ENCODE measurements at places on chromosomes 2 and 18.

GRCh38 chr2:214987261-214987660, 151.2 kb downstream of the ABCA12 start:
- DNase-seq = no peak

DNA sequence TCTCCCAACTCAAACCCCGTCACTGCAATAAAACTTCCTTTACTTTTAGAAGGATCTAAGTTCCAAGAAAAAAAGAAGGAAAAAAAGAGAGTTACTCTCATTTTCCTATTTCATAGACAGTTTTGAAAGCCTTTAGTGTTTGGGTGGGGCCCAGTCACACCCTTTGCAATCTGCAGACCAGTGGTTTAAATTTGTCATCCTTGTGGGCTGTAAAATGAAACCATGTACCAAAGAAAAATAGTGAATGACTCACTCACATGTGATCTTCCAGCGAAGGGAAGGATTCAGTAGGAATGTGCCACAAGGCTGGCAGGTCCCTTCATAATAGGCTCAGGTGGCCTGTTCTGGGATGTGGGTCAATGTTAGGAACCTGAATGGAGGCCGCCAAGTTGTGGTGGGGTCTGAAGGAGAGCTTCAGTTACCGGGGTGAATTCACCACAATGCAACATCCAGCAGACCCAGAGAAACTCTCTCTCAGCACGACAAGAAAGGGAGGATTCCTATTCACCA, 28.3 kb downstream of the ANXA4 start:
- no peak for DNase-seq

- no peak for DNase-seq
These were observed 524.1 kb downstream of the PLCL1 start for GRCh38 chr2:198328454-198328853.

- DNase-seq = no peak
These were observed 66.8 kb downstream of the PDE11A start for GRCh38 chr2:178005756-178006155.

DNA sequence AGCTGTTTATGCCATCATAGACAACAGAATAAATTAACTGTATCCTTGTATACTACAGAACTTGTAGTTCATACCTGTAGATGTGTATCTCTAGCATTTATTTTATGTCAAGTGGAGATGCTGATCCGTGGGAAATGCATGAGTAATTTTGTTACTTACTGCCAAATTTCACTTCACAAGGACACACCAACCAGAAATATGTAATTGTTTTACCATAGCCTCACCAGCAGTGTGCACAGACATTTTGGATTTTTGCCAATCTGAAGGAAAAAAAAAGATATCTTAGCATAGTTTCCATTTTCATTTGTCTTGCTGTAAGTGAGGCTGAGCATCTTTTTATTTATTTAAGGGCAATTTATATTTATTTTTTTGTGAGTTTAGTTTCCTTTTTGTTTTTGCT, 265.1 kb upstream of the OSR1 start:
- no peak for DNase-seq

- no peak for DNase-seq
These were observed 6.3 kb downstream of the KIAA2012 start for GRCh38 chr2:202079310-202079709.

DNA sequence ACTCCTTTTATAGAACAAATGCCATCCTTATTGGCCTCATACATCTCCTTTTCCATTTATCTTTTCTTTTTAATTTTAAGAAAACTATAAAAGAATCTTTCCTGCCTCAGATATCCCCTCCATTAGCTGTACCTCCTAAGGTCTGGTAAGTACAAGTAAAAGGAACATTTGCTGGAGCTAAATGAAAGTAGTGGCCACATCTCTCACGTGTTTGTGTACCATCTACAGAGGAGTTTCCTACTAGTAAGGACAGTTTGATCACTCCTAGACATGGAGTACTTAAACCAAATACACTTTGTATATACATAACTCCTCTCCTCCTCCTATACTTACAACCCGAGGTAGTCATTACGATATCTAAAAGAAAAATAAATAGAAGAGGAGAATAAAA, 504.8 kb downstream of the LRRTM4 start:
- DNase-seq = no peak

DNA sequence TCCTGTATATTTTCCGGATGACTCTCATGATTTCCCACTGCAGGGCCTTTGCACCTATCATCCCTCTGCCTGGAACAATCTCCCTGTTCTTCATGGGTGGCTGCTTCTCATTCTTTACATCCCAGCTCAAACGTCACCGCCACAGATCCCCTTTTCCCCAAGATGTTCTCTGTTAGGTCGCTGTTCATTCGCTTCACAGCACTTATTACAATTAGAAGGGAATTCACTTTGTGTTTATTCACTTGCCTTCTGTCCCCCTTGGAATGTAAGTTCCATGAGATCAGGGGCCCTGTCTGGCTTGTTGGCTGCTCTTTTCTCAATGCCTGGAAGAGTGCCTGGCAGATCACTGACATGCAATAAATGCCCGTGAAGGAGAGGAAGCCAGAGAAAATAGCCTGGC, 106.7 kb downstream of the FOXI3 start:
- DNase-seq = no peak

DNA sequence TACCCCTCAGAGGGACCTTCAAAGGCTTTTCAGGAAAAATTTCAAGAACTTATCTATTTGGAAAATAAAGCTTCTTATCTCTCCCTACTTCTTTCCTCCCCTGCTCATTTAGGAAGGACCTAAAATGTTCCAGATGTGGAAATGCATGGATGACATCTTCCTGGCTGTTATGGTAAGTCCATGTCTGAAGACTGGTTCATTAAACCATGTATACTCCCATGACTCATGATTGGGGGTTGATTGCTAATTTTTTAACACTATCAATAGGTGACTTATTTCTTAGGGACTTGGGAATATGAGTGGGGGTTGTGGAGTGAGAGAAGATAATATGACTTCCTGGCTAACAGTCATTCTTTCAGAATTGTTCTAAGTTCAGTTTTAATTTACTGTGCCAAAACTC, 104.0 kb upstream of the PARD3B start:
- no peak for DNase-seq

DNA sequence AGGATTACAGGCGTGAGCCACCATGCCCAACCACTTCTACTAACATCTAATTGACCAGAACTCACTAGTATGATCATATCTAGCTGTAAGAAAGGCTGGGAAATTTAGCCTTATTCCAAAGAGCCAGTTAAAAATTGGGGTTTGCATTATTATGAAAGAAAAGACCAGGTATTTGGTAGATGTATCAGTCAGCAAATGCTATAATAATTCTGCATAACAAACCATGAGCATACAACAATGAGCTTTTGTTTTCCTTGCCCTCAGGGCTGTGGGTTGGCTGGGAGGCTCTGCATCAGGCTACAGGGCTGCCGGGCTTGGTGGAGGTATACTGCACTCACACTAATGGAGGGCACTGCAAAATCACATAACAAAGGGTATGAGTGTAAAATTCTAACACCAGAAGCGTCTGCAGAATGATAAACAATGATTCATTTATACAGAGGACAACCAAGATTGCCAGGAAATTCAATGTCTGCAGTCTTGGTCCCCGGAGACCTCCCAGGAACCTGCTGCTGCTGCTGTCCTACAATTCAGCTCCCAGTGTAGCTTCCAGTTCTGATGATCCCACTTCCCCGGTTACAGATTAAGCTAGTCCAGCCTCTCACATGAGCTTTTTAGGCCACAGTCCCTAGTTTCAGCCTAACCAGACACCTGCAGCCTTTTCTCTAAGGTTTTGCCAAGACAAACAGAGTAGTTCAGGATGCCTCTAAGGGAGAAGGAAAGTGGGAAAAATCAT, 32.2 kb upstream of the ST3GAL5 start:
- DNase-seq = no peak

GRCh38 chr2:174059178-174059883, 94.2 kb upstream of the SP3 start:
- no peak for DNase-seq

GRCh38 chr18:2002604-2003003, 568.7 kb downstream of the METTL4 start:
- DNase-seq = no peak

- no peak for DNase-seq
These were observed 245.6 kb downstream of the HDAC4 start for GRCh38 chr2:239154971-239155805.

DNA sequence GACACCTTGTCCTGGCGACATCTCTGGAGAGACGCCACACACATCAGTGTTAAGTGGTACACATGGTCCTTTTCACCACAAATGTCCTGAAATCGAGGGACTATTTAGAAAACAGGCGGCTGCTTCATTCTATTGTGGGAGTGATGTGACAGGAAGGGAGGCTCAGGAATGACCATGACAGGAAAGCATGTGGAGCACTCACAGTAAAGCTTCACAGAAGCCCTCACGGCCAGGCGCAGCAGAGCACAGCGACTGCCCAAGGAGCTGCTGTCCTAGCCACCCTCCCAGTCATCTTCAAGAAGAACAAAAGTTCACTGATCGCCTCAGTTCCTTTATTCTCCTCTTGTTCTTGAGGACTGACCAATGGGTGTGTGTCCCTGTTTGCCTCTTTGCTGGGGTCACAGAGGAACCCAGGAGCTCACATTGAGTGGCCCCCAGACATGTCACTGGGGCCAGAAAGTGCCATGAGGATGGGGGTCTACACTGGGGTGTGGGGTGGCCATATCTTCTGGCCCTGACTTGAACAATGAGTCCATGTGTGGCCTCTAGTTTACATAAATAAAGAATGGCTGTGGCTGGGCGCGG, 84.6 kb upstream of the RANBP2 start:
- no peak for DNase-seq

DNA sequence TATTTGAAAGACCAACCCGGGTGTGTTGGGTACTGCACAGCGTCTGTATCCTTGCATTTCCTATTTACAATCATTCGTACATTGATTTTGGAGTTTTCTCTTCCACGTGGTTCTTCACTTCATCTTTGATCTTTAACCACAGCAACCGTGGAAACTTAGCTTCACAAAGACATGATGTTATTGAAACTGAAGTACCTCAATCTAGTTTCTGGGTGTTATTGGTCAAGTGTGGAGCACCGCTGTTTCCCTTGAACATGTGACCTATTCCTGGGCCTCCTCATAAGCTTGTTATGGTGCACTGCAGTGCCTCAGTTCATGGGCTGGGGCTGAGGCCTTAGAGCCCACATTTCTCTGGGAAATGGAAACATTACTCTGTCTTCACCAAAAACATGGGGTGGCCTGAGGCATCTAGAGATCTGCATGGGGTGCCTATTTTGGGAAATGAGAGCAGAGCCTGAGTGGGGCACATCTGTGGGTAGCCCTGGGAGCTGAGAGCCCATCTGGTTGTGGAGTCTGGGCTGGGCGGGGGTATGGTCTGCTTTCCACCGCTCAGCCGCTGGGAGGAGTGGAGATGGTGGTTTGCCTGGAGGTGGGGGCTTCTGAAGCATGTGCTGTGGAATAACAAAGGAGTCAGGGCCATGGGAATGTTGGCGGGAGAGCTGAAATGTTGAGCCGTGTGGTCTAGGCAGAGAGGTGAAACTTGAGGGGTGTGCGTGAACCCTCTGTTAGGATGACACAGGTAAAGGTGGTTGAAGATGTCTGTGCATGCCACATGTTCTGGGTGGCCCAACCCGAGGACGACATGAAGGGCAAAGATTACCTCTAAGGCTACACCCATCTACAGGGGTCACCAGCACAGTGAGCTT, 37.4 kb downstream of the ZNF236 start:
- DNase-seq = no peak

DNA sequence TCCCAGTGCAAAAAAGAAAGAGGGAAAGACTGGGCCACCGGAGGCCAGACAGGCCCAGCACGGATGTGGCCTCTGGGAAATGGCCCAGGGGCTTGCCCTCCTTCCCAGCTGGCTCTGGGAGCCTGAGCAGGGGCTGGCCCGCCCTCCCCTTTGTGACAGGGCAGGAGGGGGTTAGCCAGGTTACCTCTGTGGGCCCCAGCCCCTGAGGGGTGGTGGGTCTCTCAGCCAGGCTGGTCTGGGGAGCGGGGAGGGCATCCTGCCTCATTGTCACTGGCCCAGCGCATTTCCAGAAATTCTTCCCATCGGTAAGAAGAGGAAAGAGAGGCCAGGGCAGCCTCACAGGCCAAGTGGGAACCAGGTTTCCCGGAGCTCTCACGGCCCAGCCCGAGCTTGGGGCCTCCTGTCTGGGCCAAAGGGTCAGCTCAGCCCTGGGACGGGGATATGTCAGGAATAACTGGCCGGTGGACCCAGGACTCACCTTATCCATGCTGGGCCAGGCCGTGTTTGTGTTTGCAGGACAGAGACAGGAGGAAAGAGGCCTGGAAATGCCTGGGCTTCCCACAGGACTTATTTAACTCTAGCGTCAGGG, 182.2 kb downstream of the ZFP36L2 start:
- DNase-seq = no peak

- no peak for DNase-seq
These were observed 905.6 kb downstream of the TSN start for GRCh38 chr2:122660786-122661634.

- DNase-seq = no peak
These were observed 4.0 kb downstream of the EMX1 start for GRCh38 chr2:72921088-72921851.

- no peak for DNase-seq
These were observed 61.5 kb downstream of the ADCYAP1 start for GRCh38 chr18:965921-966758.

DNA sequence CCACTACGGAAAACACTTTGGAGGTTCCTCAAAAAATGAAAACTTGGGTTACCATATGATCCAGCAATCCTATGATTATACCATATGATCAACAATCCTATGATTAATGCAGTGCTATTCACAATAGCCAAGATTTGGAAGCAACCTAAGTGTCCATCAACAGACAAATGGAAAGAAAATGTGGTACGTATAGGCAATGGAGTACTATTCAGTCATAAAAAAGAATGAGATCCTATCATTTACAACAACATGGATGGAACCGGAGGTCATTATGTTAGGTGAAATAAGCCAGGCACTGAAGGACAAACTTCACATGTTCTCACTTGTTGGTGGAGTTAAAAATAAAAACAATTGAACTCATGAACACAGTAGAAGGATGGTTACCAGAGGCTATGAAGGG, 27.6 kb downstream of the CLHC1 start:
- no peak for DNase-seq

- DNase-seq = no peak
These were observed 30.9 kb upstream of the PGAP1 start for GRCh38 chr2:196957442-196957841.

- no peak for DNase-seq
These were observed 4.9 kb upstream of the STK17B start for GRCh38 chr2:196176142-196176738.

DNA sequence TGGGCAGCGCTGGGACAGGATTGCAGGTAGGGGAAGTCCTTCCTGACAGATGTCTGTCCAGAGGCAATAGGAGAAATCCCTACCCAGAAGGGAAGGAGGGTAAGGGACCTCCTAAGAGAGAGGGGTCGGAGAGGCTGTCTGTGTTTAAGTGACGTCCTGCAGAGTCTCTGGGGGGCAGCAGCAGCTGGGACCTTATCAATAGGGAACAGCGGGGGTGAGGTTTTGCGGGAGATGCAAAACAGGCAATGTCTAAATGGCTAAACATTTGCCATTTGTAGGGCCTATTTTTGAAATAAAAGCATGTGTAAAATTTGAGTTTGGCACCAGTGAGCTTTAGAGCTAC, 108.7 kb upstream of the HS6ST1 start:
- no peak for DNase-seq
